ENCODE measurements at places on chromosomes 7 and 10.

GRCh38 chr7:142771353-142771723 is 568 bp downstream of the PRSS2 start:
- no peak for DNase-seq

DNA sequence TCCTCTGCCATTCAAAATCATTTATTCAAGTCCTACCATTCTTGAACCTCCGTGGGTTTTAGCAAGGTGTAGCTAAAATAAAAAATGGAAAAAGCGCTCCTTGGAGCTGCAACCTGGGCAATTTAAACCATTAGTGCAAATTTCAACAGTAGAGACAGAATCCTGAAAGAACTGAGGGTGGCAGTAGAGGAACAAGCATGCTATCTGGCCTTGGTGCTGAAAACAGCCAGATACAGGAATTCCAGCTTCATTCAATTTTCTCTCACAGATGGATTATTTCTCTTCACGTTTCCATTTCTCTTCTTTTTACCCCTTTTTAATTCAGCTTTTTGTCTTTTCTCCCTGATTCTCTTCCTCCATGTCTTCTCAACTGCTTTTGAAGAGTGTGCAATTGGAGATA is 77.7 kb downstream of the OTUD1 start:
- DNase-seq: no peak

GRCh38 chr10:132676193-132676891 is 109.6 kb downstream of the NKX6-2 start:
- DNase-seq: no peak

- DNase-seq: peak; percentile 69
These were observed at the start of gene DLX5 for GRCh38 chr7:97024209-97025129. DLX5 (minus strand) TSS chr7:97024831; CDS start chr7:97024623, 208 bp downstream.

- DNase-seq: no peak
These were observed 305.8 kb upstream of the KCND2 start for GRCh38 chr7:119967221-119967620.

DNA sequence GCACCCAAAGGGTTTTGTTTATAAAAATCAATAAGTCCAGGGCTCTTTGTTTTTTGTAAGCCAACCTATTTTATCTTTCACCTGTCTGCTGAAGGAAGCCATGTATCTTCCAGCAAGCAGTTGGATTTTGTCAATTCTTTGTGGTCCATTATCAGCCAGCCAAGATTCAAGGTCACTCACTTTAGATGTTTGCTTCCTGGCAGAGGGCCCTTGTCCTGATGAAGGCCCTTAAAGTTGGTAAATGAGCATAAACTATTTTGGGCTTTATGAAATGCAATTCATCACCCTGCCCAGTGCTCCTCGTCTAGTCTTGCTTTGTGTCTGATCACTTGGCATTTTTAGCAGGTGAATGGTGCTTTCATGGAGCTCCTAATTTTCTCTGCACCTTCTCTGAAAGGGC is 1004.2 kb downstream of the GRID1 start:
- DNase-seq: no peak

DNA sequence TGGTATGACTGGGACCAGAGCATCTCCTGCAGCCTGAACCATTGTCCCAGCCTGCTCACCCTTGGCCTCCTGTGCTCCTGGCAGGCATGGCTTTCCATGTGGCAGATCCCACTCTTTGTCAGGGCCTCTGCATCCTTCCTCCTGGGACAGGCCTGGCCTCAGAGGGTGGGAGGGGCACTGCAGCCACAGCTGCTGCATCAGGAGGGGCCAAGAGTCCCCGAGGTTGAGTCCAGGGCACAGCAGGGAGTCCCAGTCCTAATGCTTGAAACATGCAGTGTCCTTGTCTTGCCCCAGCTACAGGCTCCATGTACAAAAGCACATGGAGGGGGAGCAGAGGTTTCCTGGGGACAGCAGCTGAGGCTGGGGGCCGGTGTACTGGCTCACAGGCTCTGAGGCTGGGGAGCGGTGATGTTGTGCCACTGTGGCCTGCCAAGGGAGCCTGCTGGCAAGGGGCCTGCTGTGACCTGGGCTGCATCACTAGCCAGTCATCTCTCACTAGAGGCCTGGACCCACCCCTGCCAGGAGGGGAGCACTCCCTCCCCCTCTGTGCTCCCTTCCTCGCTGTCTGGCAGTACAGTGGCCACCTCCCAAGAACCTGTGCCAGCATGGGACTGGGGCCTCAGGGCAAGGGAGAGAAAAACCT is 144.8 kb downstream of the ZNF248 start:
- DNase-seq: no peak

GRCh38 chr10:29802171-29802570 is 167.4 kb upstream of the SVIL start:
- no peak for DNase-seq

GRCh38 chr10:85594239-85594638 is 772.4 kb downstream of the GRID1 start:
- no peak for DNase-seq

DNA sequence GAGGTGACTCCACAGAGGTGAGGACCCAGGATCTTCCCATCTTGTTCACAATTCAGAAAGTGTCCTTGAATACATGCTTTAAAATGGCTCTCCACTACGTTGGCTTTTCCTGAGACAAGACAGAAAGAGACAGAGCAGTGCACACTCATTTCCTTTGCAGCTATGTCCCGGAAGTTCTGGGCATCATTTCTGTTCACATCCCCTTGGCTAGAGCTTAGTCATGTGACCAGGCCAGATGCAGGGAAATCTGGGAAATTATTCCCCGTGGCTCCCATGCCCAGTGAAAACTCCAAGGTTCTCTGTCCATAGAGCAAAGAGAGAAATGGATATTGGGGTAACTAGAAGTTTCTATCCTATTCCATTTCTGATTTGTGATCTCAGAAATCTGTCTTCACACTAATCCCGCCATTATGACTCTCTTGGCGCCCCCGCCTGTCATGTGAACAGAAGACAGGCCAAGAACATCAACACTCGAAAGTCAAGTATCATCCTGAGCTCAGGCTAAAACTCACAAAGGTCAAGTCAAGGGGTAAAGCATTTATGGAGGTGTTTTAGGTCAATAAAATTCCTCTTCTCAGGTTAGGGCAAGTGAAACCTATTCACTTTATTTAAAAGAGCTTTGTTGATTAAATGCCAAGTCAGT is 251.4 kb upstream of the HABP2 start:
- DNase-seq: no peak

DNA sequence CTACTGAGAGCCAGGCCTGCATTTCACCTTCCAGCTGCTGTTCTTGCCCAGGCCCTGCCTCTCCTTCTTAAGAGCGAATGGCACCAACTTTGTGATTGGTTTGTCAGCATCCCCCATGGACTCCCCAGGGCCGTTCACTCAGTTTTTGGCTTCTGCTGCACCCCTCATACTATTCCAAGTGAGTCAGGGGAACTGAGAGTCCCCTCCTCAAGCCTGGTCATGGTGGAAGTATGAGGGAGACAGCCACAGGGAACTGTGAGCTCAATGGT is 62.4 kb upstream of the ANTXRL start:
- no peak for DNase-seq
